ENCODE measurements at places on chromosomes 1 and 21. TPM values are rescaled to one million over a fixed set of nuclear protein-coding genes. Genes with fewer than 3 reads are reported as not detected.

DNA sequence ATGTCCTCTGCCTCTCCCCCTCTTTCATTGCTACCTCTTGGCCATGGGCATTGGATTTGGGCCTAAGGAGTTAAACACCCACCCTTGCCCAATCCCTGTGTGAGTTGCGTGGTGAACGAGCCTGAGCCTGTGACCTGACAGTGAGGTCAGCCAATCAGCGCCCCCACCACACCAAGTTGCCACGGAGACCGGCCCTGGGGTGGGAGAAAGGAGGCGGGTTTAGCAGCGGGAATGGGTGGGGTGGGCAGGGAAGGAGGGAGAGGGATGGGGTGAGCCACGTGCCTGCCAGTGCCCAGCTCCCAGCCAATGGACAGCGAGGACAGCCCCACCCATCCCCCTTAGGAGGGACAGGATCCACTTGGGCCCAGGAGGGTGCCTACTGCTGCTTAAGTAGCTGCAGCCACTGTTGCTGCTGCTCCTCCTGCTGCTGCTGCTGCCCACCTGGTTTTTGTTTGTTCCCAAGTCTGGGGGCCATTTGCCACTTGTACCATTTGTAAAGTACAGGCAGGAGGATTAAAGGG is 9.5 kb downstream of the ZBTB7B start:
- DNase-seq, result peak; percentile 88

DNA sequence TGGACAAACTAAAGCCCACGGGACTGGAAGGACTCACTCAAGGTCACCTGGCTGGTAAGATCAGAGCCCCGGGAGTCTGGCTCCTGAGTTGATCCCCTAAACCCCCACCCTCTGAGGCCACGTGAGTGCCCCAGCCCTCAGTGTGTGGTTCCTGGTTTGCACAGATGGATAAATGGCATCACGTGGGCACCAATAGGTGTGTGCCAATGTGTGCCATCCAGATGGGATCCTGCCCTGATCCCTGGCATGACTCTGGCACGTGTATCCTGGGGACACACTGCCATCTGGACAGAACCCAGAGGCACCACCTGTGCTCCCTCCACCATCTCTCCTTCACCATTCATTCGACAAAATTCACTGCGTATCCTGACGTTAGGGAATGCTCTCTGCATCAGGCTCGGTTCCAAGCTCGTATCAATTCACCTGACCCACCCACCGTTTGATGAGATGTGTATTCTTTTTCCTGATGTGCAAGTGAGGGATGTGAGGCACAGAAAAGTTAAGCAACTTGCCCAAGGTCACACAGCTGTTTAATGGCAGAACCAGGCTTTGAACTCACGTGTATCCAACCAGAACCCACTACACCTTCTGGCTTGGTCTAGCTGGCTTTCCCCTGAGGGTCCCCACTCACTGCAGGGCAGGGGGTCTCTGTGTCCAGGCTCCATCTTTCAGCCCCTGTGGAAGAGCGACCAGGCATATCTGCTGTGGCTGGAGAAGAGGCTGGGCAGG is 49.8 kb upstream of the PAX7 start:
- no peak for DNase-seq

DNA sequence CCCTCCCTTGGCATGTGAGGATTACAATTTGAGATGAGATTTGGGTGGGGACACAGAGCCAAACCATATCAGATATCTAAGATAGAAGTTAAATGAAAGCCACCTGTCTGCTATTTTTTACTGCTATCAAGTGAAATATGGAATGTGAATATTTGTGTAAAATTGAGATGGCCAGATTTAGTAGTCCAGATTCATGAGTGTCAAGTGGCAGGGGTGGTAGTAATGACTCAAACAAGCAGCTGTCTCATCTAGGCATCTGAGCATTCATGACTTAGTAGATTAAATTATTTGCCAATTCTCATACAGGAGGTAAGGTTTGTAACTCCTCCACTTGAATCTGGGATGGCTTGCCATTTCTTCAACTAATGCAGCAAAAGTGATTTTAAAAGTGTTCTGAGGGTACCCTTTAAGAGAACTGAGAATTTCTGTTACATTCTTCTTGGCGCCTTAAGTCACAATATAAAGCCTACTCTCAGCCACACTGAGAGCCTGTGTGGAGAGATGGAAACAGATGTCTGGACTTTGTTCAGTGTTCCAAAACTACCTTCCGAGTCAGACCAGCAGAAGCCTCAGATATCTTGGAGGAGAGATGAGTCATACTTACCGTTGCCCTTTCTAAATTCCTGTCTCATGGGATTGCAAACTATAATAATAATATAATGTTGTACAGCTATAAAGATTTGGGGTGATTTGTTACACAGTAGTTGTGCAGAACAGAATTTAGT is 1065.6 kb upstream of the TMPRSS15 start:
- DNase-seq, result no peak

- DNase-seq, result no peak
Observed at GRCh38 chr1:12609469-12610003, 8.5 kb downstream of the DHRS3 start.

GRCh38 chr1:223297800-223298199 is 66.2 kb downstream of the SUSD4 start:
- DNase-seq, result no peak

GRCh38 chr1:173960625-173961024 is 43.5 kb upstream of the SERPINC1 start:
- no peak for DNase-seq

GRCh38 chr1:51484591-51484990 is 34.5 kb downstream of the EPS15 start:
- no peak for DNase-seq

- DNase-seq, result no peak
Observed at GRCh38 chr1:233627376-233627775, 13.5 kb downstream of the KCNK1 start.

DNA sequence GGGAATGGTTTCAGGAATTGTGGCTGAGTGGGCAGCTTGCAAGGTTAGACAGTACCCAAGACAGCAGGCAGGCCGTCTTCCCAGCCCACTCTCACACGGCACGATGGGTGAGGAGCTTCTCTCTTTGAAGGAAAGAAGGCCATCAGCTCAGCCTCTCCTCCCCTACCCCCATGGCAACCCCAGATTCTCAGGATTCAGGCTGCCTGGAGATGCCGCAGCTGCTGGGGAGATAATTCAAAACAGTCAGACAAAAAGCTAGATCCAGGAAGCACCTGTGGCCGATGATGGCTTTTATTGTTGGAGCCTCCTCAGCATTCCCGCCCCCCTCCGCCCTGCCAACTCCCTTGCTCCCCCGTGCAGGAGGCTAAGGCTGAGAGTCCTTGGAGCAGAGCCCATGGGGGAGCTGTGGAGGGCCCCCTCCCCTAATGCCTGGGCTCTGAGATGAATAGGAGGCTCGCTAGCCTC is 220.5 kb downstream of the TRABD2B start:
- DNase-seq, result no peak

- no peak for DNase-seq
Observed at GRCh38 chr1:54138994-54139393, 13.8 kb downstream of the CDCP2 start.

DNA sequence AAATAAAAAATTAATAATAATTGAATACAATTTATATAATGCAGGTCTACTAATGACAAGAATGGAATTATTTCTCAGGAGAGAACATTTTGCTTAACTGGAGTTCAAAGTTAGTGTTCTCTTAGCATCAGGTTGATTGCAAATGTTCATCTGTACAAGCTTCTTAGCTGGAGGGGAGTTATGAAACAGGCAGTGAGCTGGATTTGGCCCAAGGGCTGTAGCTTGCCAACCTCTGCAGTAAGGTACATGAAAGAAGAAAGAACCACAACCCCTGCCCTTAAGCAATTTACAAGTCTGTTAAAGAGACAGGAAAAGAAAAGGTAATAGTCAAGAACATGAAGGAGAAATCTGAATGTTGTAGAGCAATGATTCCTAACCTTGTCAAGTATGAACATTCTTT is 17.0 kb downstream of the LPGAT1 start:
- no peak for DNase-seq

DNA sequence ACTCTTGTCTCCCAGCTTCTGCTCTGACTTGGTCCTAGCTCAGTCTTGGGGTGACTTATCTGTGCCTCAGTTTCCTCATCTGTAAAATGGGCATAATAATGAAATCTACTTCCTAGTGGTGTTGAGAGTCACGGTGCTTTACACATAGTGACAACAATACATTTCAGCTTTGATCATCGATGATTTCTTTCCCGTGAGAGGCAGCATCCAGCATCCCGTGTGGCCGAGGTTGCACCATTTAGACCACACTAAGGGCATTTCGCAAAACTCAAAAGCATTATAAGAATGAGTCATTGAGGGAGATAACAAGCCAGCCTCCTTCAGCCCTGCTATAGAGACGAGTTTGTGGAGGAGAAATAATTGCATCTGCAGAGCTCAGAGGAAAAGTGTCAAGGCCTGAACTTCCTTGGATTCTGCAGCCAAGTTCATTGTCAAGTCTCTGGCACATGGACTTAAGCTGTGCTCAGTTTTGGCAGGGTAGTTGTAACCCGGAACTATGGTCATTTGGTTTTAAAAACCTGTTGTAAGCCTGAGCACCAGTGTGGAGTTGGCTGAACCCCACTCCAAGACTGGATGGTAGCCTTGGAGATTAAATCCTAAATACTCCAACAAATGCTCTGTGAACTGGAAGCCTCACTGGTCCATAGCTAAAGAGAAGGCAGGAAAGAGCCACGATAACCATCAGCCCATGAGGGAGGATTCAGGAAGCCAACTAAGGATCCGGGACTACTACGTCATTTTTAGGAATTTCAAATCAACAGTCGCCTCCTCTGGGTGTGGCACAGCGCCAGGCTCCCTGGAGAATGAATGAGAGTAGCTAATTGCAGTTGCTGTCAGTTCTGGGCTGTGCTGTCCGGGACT is 64.2 kb downstream of the TCP10L start:
- peak; percentile 90 for DNase-seq

DNA sequence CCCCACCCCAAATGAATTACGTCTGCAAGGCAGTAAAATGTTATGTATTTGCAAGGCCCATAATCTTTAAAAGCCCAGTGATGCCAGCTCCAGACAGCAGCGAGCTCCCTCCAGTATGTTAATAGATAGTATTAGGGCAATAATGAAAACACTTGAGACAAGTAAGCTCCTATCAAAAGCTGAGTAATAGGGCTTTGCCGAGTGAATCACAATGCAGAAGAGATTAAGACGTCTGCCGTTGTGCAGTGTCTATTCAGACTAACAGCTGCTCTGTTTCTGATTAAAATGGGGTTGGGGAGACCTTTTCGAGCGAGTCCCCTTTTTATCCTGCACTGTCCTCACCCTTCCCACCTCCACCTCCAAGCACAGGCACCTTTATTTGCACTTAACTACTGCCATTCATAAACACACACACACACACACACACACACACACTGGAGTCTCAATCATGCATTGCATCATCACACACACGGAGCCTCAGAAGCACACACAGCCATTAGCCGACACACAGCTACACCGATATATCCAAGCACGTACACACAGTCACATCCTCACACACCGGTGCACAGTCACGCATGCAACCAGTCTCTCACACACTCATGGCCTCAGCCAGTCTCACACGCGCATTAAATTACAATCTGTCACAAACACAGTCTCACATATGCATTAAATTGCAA is 46.0 kb upstream of the FOXO6 start:
- no peak for DNase-seq

GRCh38 chr1:164366014-164366413 is 193.0 kb upstream of the PBX1 start:
- DNase-seq, result no peak

DNA sequence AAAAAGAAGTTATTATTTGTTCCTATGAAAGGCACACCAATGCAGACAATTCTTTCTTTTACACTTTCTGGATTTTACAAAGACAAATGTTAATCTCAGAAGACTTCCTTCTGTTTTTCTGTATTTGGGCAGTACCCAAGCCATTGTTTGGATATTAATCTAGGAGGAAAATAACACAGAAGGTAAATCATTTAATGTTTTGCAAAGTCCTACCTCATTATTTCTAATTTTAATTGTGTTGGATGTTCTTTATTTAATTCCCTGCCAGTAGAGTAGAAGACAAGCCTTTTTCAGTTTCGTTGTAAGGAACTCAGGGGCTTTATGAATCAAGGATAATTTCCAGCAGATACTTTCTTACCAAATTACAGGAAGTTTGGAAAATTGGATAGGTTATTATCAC is 118.3 kb downstream of the VPS13D start:
- no peak for DNase-seq

DNA sequence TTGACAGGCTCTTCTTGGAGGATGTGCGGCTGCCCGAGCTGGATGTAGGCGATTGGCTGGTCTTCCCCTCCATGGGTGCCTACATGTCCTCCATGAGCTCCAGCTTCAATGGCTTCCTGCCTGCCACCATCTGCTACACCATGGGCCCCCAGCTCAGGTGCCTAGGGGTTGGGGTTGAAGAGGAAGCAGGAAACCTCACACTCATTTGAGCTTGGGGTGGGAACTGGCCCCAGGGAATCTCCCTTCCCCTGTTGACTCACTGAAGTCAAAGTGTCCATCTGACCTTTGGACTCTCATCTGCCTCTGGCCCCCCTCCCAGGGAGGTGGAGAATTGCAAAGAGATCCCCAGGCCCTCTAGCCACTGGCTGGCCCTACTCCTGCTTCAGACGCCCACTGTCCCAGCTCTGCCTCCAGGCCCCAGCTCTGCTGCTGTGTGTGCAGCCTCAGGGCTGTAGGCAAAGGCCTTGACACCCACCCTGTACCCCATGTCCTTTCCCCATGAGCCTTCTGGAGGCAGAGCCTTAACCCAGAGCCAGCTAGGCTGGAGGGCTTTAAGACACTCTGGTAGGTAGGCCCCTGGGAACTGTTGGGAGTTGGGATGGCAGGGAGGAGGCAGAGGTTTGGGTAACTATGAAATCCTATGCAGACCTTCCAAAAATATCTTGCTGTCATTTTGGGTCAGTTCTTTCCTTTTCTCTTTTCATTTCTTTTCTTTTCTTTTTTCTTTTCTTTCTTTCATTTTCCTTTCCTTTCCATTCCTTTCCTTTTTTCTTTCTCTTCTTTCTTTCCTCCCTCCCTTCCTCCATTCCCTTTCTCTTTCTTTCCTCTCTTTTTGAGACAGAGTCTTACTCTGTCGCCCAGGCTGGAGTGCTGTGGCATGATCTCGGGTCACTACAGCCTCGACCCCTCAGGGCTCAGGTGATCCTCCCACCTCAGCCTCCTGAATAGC is 66.9 kb upstream of the TINAGL1 start:
- DNase-seq, result no peak

The TMPRSS2 gene
- total RNA-seq, result 0.49 TPM

The C1orf210 gene
- total RNA-seq, result not detected

The CTXND2 gene
- total RNA-seq, result not detected

The DSTYK gene
- total RNA-seq, result 16.9 TPM

The MCL1 gene
- 214 TPM for total RNA-seq

The SELENBP1 gene
- total RNA-seq, result 71.9 TPM

The C1orf50 gene
- 10.8 TPM for total RNA-seq

The DDR2 gene
- total RNA-seq, result 132 TPM

The OR6K3 gene
- not detected for total RNA-seq

The XKR8 gene
- 5.0 TPM for total RNA-seq
